ENCODE measurements at places on chromosomes 12 and 14.

GRCh38 chr14:40796168-40796567 lies 810.5 kb upstream of the LRFN5 start:
- no peak for DNase-seq

DNA sequence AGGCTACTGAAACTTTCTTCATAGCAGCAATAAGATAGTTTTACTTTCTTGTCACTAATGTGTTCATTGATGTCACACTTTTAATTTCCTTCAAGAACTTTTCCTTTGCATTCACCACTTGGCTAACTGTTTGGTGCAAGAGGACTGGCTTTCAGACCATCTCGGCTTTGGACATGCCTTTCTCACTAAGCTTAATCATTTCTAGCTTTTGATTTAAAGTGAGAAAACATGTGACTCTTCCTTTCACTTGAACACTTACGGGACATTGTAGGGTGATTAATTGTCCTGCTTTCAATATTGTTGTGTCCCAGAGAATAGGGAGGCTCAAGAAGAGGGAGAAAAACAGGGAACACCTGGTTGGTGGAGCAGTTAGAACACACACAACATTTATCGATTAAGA lies 41.9 kb downstream of the IFNG start:
- DNase-seq, result no peak

- DNase-seq, result no peak
Measured at GRCh38 chr12:68043435-68043834, 54.2 kb downstream of the IFNG-AS1 start.

- DNase-seq, result no peak
Measured at GRCh38 chr14:64998455-64998931, 11.8 kb downstream of the FNTB start.

GRCh38 chr14:54502602-54503001 lies 7.1 kb upstream of the CGRRF1 start:
- DNase-seq, result no peak

DNA sequence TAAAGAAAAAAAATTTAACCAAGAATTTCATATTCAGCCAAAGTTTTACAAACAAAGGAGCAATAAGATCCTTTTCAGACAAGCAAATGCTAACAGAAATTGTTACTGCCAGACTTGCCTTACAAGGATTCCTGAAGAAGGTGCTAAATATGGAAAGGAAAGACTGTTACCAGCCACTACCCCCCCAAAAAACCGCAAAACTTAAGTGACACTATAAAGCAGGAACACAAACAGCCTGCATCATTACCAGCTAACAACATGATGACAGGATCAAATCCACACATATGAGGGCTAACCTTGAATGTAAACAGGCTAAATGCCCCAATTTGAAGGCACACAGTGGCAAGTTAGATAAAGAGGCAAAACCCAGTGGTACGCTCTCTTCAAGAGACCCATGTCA lies 55.7 kb downstream of the APOBEC1 start:
- no peak for DNase-seq

DNA sequence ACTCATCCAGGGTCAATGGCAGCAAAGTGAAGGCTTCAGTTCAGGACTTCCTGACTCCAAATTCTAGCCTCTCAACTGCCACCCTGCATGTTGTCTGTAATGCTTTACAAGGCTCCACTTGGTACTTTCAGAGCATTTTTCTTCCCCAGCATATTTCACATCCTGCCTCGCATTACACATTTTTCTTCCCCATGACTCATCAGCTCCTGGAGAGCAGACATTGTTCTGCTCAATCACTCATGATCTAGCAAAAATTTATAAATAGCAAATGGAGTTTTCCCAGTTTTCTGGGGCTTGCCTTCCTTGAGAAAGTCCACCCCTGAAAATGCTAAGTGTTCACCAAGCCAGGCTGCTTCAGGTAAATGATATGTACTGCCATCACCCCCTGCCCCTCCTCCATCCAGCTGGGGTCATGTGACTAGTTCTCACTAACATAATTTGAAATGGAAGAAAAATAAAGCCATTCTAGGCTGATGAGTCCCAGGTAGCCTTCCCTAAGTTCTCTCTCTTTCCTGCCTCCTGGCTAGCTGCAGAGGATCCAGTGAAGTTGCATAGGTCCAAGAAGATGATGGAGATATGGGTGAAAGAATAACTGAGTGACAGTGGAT lies 69.4 kb downstream of the ARMH4 start:
- DNase-seq, result peak; percentile 74

DNA sequence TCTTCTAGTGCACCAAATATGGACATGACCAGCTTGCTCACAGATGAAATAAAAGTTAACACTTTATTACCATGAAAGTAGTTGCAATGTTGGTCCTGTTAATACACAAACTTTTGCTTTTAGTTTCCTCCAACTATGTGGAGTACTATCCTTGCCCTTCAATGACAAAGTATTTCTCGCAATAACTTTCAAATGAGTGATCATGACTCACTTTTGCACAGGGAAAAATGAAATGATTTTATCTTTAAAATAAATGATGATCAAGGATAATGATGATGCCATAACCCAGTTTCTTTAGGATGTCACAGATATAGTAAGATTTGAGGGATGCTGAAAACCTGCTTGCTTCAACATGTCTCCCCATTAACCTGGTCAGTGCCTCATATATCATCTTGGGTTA lies 254.0 kb upstream of the KITLG start:
- no peak for DNase-seq

- no peak for DNase-seq
Measured at GRCh38 chr14:64114166-64114565, 180.0 kb downstream of the ESR2 start.

GRCh38 chr14:24058260-24058950 lies 6.6 kb downstream of the CARMIL3 start:
- peak; percentile 36 for DNase-seq

DNA sequence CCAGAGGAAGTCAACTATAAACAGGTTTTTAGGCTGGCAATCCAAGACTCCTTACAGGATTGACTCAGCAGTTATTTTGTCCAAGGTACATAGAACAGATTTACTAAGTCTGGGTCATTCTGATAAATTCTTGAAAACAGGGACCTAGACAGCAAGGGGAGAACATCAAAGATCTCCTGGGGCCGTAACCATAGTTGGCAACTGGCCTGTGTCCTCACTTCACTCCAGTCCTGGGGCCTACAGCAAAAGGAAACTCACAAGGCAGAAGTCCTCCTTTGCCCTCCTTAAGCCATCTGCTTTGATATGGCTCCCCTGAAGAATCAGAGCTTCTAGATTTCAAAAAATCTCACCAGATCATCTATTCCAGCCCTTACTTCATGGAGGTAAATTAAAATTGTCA lies 207.2 kb upstream of the IGF1 start:
- DNase-seq, result no peak

DNA sequence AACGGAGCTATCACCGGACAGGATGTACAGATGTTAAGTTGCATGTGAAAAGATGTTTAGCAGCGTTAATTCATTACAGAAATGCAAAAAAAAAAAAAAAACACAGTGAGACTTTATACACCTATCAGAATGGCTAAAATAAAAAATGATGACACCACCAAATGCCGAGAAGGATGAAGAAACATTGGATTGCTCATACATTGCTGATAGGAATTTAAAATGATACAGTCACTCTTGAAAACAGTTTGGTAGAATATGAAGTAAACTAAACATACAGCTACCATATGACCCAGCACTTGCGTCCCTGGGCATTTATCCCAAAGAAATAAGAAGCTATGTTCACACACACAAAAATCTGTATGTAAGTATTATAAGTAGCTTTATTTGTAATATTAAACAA lies 574.1 kb downstream of the SLC16A7 start:
- no peak for DNase-seq

GRCh38 chr12:101230547-101230946 lies 20.5 kb upstream of the SLC5A8 start:
- no peak for DNase-seq

DNA sequence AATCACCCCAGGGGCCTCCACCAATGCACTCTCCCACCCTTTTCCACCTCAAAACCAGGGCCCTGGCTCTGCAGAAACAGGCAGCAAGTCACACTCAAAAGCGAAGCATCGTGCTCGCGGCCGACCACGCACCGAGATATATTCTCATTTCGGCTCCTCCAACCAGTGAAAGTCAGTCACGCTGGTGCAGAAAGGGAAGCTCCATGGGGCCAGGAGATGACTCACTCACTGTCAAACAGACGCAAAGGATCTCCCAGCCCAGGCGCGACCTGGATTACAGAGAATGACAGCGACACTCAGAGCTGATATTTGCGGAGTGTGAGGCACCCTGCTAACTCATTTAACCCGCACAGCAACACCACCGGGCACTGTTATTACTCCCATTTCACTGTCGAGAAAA lies 173.6 kb downstream of the CALM1 start:
- DNase-seq, result no peak

DNA sequence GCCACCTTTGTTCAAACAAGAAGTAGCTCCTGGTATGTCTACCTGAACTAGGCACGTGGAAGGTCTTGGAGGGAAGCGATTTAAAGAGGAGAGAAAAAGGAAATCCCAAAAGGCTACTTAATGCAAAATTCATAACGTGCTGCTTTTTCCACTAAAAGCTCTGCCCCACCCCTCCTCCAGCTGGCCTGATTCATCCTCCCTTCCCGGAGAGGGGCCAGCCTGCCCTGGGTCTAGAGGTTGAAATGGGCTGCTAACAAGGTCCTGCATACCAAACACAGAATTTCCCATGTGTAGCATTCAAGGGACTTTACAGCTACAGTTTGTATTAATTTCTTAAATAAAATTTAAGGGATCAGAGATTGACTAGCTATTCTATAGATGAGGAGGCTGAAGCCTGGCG lies 83.2 kb downstream of the KNTC1 start:
- DNase-seq, result no peak

DNA sequence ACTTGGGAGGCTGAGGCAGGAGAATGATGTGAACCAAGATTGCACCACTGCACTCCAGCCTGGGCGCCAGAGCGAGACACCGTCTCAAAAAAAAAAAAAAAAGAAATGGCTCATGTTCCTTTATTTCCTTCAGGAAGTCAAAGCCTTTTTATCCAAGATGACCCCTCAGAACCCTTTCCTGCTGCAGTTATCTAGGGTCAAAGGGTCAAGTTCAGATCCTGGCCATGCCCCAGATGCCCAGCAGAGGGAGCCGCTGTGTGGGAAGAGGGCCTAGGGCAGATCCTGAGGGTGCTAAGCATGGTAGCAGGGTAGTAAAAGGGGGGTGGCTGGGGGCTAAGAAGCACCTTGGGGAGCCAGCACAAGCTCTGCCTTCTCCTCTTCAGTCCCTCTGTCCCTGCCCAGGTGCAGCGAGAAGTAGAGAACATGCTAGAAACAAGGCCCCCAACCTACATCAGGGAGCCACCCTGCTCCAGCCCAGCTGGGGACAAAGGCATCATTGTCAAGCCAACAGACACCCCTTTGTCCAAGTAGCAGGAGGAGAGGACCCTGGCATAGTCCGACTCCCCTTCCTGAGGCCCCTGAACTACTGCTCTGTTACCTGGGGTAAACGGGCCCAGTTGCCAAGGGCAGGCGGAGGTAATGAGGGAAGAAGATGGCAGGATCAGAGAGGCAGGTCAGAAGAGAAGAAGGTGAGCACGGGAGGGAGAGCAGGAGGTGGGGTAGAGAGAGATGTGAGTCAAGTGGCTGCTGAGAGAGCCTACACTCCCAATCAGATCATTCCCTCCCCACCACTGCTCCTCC lies 6.5 kb downstream of the NFE2 start:
- DNase-seq, result no peak

DNA sequence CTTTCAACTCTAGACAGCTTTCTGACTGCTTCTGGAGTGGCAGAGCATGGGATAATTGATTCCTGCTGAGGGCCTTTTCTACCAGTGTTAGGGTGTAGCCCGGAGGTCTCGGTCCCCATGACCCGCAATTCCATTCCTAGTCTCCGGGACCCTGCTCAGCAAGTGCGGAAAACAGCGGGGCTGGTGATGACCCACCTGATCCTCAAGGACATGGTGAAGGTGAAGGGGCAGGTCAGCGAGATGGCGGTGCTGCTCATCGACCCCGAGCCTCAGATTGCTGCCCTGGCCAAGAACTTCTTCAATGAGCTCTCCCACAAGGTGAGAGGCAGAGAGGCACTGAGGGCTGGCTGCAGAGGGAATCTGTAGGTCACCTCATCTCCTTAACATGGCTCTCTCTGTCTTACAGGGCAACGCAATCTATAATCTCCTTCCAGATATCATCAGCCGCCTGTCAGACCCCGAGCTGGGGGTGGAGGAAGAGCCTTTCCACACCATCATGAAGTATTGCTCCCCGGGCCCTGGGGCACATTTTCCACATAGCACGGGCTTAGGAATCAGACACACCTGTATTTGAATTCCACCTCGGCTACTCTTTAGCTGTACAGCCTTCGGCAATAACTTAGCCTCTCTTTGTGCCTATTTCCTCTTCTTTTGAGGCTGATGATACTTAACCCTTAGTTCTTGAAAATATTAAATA lies 5.6 kb upstream of the GAPDH start:
- no peak for DNase-seq

- no peak for DNase-seq
Measured at GRCh38 chr14:54585214-54585613, 18.3 kb downstream of the SAMD4A start.

DNA sequence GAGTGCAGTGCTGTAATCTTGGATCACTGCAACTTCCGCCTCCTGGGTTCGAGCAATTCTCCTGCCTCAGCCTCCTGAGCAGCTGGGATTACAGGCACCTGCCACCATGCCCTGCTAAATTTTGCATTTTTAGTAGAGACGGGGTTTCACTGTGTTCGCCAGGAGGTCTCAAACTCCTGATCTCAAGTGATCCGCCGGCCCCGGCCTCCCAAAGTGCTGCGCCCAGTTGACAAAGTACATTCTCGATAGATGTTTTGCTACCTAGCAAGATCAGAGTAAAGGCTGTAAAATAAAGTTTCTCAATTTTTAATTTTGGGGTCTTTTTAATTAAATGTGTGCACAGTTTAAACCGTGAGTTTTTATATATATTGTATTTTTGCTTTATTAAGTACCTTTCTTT lies 248.9 kb downstream of the CCER1 start:
- DNase-seq, result no peak

- no peak for DNase-seq
Measured at GRCh38 chr14:34256223-34256622, 205.8 kb downstream of the SPTSSA start.

DNA sequence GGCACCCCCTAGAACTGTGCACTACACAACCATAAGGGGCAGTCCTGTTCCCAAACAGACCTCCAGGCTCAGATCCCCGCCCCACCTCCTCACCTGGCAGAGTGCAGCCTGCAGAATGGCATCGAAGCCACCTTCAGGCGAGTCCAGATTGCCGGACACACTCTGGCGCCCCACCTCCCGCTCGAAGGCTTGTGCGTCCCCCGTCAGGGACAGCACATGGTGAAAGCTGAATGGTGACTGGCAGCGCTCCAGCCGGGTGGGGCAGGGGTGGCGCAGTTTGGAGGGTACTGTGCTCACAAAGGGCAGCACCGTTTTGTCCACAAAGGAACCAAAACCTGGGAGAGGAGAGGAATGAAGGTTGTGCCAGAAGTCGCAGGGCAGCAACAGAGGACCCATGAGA lies 10.6 kb downstream of the ITGB7 start:
- DNase-seq, result no peak

GRCh38 chr12:64170024-64170423 lies 52.1 kb downstream of the KICS2 start:
- DNase-seq, result no peak

GRCh38 chr12:102504280-102504679 lies 23.9 kb upstream of the IGF1 start:
- no peak for DNase-seq

GRCh38 chr14:86570371-86570770 lies 1040.4 kb downstream of the FLRT2 start:
- no peak for DNase-seq

All from fibroblast of skin of left biceps (primary cell).